Chondrocyte (in vitro differentiated cells): ENCODE measurements at places on chromosomes 3 and 15.
A peak's percentile ranks its signal among the peaks of the same experiment; 100 is the strongest.

DNA sequence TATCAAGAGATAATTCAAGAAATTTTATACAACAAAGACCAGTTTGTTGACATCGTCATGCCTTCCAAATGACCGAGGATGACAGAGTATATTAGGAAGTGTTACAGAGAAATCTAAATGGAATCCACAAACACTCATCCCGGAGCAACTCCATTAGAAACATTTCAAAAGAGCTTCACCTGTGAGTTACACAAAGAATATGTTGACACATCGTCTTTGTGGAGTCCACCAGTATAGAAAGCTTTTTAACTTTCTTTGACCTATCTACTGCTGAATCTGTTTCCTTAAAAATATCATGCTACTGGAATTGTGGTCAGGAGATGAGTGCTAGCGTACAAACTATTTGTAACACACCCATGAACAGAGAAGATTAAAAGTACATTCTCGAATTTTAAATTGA, 130.4 kb downstream of the SUCLG2 start:
- no peak for DNase-seq

DNA sequence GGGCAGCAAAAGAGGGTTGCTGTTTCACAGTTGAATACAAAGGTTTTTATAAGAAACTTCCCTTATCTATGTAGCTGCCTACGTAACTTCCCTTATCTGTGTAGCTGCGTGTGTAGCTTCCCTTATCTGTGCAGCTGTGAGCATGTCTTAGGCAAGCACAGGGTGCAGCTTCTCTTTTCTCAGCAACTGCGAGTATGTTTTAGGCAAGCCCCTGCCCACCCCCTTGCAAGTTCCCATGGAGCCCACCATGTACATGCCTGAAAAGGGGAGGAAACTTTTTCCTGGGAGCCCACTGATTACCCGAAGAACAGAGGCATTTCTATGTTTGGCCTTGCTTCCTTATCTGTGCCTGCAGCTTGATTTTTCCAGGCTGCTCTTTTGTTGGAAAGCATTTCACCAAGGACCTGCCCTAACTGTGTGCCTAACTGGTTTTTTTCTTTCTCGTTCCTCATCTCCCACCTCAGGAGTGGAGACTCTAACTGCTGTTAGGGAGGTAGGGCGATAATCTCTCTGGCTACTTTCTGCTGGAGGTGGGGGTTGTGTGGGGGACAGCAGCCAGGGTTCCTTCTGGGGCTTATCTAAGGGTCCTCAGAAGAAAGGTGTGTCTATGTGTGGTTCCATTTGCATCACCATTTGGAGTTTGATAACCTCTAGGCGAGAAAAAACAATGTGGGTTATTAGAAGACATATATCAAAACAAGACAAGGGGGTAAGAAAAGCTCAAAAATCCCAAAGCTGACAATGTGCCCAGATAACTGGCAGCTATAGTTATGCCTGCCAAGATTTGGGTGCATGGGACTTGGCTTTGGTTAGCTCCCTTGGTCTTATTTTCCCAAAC, 26.0 kb downstream of the SORD start:
- DNase-seq = no peak

GRCh38 chr3:194828926-194829325, 143.2 kb downstream of the FAM43A start:
- no peak for DNase-seq

- no peak for DNase-seq
These were observed 5.8 kb upstream of the RAD51 start for GRCh38 chr15:40688932-40689799.

GRCh38 chr3:45560281-45560971, 34.1 kb upstream of the LIMD1 start:
- DNase-seq = peak; percentile 42

DNA sequence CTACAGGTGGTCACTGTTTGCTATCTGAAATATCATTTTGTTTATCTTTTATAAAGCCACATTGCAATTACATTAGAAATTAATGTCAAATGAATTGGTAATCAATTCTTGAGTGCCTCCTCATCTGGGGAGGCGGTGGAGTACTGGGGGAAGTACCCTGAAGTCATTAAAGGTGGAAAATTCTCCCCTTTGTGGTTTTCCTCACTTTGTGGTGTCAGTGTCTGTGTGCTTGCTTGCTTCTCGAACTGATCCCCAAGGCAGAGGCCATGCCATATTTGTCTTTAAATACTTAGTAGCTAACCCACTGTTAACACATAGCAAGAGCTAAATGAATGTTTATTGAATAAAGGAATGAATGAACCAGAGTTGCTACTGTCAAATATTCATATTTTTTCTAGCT, 40.5 kb upstream of the CCK start:
- DNase-seq = no peak

DNA sequence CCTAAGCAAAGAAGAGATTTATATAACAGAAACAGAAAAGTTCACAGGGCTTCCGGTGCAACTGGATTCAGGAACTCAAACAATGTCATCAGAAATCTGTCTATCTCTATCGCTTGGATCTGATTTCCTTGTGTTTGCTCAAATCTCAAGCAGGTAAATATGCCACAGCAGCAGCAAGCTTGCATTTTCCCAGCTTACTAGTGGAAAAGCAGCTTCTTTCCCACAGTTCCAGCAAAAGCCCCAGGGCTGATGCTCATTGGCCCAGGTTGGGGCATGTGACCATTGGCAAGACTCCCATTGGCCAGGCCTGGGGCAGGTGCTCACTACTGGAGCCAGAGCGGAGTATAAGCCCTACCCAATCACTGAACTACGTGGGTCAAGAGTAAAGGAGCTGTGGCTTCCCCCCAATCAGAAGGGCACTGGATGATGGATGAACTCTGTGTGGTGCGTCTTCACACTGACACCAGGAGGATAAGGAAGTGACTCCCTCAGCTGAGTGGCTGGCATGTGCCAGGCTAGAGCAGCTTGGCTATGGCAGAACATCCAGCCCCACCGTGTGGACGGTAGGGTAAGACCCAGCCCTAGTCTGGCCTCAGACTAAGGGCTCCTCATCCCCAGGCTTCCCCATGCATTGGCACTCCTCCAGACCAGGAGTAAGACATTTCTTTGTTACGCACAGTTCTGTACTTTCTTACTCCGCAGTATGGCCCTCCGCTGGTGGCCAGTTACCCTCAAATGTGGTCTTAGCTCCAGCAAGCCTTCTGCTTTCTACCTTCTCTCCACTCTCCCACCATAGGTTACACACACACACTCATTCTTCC, 13.1 kb upstream of the VIPR1 start:
- no peak for DNase-seq

DNA sequence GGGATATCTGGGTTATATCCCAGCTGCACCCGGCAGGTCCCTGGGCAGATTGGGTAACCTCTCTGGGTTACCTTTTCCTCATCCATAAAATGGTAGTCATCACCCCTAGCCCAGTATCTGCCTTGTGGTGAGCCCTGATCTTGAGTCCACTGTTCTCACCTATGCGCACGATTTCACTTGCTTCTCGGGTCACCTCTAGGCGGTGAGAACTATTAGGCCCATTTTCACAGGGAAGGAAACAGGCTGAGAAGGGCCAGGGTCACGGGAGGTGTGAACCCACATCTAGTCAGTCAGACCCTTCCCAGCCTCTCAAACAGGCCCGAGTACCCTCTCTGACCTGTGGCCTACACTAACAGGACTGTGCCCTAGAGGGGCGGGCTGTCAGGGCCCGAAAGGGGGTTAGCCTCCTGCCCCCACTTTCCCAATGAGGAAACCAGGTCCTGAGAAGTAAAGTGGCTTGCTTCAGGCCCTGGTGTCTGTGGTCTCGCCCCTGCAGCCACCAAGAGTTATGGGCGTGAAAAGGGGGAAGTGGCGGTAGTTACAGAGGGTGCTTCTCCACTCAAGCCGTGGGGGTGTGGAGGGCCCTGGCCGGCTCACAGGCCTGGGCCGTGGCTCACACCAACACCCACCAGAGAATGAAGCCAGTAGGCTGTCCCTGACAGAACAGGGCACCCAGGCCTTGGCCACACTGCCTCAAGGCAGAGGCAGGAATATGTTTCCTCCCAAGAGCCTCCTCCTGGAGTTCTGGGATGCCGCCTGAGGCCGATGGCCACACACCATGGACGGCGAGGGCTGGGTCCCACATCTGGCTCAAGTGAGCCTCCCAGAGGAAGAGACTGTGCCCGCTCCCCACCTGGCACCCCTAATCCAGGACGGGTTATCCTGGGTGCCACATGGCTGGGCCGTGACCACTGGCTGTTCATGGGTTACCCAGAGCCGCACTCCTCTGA, 19.5 kb downstream of the PSTPIP1 start:
- DNase-seq = peak; percentile 80

DNA sequence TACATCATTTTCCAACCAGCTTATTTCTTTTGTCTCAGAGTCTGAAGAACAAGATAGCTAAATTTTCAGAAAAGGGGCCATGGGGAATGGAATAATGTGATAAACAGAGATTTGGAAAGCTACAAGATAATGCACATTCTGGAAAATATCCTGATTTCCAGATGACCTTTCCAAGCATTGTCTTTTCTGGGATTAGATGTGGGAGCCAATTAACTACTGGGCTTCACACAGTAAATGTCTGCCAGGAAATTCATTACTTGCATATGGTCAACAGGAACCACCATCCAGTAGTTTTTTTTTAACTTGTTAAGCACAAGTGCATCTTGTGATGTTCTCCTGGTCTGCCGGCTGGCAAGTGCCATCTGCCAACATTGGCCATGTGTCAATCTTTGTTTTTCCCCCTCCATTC, 131.1 kb upstream of the BFSP2 start:
- no peak for DNase-seq

DNA sequence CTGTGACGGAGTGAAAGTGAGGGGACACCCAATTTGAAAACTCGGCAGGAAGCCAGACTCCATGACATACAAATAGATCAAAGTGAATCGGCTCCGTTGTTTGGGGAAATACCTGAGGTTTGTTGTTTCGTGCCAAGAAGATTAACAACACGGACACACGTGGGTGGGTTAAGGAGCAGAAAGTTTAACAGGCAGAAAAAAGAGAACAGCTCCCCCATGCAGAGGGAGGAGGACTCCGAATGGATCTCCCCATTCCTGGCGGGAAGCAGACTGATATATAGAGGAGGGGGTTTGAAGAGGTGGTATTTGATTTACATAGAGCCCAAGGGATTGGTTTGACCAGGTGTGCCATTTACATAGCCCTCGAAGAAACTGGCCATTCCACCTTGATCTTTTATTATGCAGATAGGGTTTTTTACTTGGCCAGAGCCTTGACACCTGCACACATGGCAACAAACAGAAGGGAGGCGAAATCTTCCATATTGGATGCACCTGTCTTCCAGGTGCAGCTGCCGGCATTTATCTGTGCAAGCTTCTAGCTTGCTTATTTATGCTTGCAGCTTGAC, 4.8 kb upstream of the SACM1L start:
- DNase-seq = no peak

DNA sequence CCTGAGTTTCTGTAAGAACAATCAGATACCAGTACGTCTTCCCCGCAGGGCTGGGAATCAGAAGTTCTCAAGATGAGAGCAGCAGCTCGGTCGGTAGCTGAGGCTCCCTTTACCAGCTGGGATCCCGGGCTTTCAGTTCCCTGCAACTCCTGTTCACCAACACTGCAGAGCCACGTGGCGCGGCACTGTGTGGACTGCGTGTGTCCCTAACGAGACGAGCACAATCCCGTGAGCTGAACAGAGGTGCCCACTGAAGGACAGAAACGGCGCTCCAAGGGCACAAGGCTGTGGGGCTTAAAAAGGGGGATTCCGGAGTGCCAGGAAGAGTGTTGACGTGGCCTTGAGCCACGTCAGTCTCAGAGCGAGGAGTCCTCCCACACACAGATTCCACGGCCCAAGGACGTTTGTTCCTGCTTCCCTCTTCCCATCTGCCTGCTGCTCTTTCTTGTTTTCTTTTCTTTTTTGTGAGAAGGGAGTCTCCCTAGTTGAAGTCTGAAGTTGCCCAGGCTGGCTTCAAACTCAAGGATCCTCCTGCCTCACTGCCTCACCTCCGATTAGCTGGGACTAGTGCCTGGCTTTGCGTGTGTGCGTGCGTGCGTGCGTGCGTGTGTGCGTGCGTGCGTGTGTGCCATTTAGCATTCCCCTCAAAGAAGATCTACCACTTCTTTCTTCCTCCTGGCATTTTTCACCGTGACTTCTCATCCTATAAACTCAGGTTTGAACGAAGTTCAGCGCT, 37.1 kb upstream of the RPL35A start:
- DNase-seq = no peak

GRCh38 chr15:84826369-84826823, 9.2 kb downstream of the ALPK3 start:
- no peak for DNase-seq

- DNase-seq = no peak
These were observed 26.5 kb downstream of the P3H2 start for GRCh38 chr3:190094160-190094718.

GRCh38 chr15:36053746-36054145, 507.8 kb upstream of the DPH6 start:
- DNase-seq = no peak

- no peak for DNase-seq
These were observed 166.4 kb downstream of the ATG7 start for GRCh38 chr3:11438646-11439045.

DNA sequence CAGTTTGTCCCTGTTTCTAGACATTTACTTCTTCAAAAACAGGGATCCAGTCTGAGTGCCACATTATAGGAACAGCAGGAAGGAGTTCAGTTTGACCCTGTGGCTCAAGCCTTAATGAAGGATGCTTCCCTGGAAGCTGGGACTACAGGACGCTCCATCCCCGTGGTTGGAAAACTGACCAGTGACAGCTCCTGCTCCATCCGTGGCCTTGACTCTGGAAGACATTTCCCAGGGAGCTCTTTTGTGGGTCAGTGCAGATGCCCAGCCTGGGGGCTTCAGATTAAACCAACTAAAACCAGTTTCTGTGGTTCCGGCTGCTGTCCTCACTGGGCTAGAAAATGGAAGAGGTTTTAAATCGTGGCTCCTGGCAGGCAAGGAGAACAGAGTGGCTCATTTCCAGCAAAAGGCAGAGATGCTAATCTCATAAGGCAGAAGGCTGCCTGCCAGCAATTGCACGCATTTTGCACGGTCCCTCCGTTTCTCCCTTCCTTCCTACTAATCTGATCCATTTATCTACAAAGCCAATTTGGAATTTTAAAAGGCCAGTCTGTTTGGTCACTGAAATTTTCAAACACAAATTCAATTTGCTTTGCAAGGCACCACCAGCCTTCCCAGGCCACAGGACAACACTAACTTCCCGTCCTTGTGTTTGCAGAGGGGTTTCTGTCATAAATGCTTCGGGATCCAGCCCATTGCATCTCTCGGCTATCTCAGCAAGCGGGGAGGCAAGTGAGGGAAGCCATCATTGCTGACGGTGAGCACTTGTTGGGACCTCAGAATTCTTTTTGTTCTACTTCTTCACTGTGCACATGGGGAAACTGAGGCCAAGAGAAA, 6.2 kb upstream of the SSUH2 start:
- DNase-seq = no peak
